EH (cell line): ENCODE measurements at places on chromosomes 12 and 14.
A peak's percentile ranks its signal among the peaks of the same experiment; 100 is the strongest.

DNA sequence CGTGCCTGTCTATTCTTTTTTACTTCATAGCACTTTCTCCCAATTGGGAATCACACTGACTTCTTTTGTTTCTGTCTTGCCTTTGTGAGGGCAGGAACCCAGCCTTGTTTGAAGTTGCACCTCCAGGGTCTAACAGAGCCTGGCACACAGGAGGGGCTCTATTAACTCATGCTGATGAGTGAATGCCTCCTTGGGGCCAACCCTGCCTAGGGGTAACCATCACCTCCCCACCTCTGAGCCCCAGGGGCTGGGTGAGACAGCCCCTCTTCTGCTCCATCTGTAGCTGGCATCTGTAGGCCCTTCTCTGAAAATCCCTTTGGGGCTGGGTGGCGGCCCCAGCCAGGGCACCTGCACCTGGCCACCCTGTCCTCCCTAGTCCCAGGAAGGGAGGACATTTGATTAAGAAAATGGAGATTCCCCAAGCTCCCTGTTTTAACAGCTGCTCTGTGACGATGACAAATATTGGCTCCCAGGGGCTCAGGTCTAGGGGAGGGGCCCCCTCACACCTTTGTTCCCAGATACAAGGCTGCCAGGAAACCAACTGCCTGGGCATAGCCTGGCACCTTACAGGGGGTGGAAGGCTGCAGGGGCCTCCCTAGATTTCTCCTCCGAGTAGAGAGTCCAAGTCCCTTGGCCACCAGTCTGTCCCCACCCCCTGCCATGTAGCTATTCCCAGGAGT, 11.8 kb downstream of the TAMALIN start:
- DNase-seq = no peak

DNA sequence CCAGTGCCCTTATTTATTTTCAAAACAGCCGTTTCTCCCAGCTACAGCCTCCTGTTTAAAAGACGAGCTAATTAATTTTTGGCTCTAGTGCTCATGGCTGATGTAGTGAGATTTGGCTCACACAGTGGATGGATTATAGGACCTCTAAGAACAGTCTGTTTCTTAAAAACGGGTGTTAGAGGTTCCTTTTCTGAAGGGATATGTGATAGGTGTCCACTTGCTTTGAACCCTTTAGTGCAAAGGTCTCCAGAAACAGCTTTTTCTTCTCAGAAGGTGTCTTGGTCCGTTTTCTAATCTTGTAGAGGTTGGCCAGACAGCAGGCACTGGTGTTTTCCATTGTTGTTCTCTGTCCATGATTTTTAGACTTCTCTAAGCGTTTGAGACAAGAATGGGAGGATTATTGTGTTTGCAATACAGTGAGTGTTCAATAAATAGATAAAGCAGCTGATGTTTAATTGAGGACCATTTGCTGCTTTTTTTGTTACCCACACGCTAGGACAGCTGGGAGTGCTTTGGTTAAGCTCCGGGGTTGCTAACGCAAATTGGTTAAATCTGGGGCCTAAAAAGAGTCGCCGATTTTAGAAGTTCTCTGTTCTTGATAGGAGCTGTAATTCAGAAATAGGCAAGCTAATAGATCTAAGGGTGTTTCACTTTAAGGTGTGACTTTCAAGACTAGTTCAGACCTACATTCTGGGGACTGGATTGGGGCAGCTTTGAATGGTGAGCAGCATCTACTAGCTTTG, 1.0 kb downstream of the BORCS5 start:
- DNase-seq = peak; percentile 18

DNA sequence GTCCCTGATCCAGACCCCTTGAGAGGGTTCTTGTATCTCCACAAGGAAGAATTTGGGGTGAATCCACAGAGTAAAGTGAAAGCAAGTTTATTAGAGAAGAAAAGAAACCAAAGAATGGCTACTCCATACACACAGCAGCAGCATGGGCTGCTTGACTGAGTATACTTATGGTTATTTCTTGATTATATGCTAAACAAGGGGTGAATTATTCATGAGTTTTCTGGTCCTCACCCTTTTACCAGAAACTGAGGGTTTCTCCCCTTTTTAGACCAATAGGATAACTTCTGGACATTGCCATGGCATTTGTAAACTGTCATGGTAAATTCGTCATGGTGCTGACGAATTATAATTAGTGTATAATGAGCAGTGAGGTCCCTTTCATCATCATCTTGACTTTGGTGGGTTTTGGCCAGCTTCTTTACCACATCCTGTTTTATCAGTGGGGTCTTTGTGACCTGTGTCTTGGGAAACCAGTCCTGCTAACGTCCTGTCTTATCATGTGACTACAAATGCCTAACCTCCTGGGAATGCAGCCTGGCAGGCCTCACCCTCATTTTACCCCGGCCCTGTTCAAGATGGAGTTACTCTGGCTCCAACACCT, 121.9 kb downstream of the SPTSSA start:
- DNase-seq = peak; percentile 70

DNA sequence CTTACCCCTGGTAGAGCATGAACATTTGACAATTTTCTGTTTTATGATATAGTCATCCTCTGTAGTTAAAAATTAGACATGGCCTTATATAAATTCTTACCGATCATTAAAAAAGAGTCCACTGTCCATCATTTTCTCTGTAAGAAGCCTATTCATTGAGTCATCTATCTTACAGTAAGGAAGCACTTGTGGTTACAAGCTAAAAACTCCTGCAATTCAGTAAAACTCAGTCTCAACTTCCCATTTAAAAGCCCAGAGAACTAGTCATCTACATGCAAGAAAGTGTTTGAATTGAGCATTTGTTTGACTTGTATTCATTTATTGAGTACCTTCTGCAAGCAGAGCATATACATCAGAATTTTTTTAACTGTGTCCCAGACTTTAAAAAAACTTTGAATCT, 63.3 kb downstream of the GTF2A1 start:
- DNase-seq = peak; percentile 28

DNA sequence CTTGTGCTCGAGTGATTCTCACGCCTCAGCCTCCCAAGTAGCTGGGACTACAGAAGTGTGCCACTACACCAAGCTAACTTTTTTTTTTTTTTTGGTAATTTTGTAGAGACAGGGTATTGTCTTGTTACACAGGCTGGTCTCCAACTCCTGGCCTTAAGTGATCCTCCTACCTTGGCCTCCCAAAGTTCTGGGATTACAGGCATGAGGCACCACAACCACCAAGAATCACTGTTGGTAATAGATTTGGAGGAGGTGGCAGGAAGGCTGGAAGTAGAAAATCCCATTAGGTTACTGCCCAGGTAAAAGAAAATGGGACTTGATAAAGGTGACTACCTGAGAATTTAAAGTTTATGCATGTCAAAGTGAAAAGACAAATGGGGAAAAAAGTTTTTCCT, 1.4 kb upstream of the CDCA4 start:
- no peak for DNase-seq

DNA sequence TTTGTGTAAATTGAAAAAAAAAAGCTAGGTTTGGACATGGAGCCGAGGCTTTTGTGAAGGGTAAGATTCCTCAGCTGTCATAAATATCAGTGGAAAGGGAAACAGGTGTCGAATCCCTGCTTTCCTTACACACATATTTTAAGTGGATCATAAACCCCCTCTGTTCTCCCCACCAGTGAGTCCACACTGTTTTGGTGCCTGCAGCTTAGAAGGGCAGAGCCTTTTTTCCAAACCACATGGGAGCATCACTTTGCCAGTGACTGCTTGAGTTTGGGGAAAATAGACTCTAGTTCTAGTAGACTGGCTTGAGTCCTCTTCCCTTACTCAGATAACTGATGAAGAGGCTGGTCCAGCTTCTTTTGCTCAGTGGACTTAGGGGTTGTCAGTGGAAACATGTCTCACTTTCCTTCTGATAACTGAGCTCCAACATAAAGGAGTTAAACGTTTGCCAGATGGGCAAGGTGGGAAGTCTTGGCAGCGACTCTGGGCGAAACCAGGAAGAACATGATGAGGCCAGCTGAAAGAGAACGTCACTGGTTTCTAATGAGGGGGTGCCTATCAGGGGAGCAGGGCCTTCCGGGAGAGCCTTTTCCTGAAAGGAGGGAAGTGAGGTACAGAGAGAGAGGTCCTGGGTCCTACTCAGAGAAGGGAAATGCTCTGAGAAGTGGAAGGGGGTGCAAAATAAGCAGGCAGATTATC, 168.1 kb upstream of the PARP11 start:
- DNase-seq = no peak

GRCh38 chr12:29546000-29546399, 48.5 kb upstream of the OVCH1 start:
- DNase-seq = no peak

GRCh38 chr14:68690089-68690958, 102.5 kb downstream of the ZFP36L1 start:
- no peak for DNase-seq
